ENCODE measurements at places on chromosomes 6 and 20.

DNA sequence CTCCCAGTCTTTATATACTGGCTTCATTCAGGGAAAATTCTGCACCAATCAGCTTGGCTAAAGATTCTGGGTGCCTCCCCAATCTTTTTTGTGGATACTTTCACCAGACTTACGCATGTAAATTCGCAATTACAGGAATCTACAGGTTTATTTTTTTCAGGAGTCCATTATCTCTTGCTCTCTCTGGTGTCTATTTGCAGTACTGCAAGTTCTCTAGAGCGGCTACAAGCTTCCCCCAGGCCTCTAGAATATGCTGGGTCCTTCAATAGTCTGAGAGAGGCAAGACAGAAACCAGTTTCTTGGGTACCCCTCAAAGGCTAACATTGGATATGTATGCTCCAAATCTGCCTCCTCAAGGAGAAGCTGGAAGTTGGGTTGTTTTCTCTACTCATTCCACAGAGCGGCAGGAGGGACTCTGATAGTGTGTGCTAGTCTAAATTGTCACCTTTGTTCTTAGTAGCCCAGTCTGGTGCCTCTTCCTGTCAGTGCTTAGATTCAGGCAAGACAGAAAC is 58.5 kb downstream of the SUN5 start:
- DNase-seq: peak; percentile 7

GRCh38 chr6:39298061-39298460 is 16.2 kb downstream of the KCNK17 start:
- DNase-seq: no peak

GRCh38 chr20:42510686-42511085 is 679.0 kb downstream of the PTPRT start:
- DNase-seq: no peak

- DNase-seq: no peak
Measured at GRCh38 chr6:142015011-142015410, 117.7 kb upstream of the GJE1 start.

DNA sequence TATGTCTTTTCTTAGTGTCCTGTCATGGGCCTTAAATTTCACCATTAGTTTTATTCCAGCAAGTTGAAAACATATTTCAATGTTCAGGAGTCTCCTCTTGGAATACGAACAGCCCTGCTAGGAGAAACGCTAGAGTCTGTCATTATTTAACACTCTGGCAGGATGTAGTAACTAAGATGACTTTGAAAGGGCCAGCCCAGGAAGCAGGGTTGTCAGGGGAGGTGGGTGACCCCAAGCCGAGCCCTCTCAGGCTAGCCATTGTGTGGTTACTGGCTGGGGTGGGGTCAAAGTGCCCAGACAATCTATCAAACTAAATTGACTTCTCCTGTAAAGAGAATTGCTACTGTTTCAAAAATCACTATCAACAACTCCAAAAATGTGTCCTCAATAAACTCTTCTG is 67.8 kb downstream of the LY86 start:
- no peak for DNase-seq

DNA sequence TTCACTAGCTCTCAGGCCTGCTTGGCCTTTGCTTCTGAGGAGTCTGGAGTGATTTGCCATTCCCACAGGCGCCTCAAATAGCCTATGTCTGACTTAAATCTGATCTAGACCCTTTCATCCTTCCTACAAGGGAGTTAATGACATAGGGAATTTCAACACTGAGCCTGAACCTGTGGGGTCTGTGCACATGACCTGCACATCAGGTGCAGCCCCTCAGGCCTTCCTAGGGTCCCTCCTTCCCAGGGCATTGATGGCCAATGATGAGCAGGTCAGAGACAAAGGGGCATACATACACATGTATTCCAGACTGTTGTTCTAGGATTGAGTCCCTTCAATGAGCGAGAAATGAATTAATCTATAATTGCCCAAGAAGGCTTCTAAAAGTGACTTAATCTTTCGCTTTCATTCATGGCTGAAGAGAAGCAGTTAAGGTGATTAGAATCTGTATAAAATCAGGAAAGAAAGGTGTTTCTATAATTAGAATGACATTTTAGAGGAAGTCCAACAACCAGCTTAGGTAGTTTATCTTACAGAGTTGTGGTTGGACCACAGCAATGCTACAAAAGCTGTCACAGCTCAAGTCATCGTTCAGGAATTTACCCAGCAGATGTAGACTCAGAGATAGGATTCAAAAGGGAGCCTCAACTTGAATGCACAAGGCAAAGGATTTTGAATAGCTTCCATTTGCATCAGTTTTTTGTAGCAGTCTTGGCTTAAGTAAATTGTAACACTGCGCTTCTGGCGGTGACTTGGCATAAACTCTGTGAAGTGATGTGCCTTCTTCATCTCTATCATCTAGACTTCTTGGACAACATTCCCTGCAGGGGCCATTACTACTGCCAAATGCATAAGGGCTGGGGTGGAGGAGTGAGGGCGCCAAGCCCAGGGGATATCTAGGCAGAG is 27.0 kb upstream of the TBC1D7 start:
- DNase-seq: no peak

DNA sequence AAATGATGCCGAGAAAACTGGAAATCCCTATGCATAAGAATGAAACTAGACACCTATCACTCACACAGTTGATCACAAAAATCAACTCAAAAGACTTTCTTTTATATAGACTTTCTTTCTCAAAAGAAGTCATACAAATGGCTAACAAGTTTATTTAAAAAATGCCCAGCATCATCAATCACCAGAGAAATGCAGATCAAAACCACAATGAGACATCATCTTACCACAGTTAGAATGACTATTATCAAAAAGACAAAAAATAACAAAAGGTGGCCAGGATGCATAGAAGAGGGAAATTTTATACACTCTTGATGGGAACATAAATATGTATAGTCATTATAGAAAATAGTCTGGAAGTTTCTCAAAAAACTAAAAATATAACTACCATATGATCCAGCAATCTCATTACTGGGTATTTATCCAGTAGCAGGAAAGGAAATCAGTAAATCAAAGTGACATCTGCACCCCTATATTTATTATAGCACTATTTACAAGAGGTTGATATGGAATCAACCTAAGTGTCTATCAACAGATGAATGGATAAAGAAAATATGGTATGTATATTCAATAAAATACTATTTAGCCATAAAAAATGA is 3.4 kb upstream of the RNF217 start:
- no peak for DNase-seq

DNA sequence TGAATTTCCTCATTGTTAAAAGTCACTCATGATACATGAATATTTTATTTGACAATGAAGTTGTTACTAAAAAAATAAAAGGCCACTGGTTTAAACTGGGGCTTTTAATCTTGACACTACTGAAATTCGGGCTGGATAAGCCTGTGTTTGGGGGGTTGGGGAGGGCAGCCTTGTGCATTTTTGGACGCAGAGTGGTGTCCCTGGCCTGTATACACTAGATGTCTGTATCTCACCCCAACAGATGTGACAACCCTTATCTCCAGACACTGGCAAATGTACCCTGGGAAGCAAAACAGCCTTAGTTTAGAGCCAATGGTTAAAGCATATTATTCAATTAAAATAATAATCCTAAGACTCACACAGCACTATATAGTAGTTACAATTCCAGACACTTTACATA is 24.8 kb downstream of the MAN1A1 start:
- no peak for DNase-seq

- DNase-seq: no peak
Measured at GRCh38 chr6:124723671-124724070, 238.6 kb upstream of the RNF217 start.

DNA sequence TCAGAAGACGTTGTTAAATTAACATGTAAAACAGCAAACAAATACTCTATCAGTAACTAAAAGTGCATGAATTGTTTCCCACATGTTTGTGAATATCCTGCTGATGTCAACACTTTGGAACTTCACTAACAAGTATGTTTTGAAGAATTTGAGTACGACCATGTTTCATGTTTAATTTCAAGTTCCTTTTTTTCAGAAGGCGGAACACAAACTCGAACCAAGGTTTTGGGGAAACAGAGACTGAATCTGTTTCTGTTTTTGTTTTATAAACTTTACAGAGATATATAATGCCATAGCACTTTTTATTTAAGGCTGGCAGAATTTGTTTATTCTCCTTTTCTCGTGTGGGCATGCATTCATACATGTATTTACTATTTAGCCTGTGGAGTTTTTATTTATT is 509.3 kb upstream of the CITED2 start:
- no peak for DNase-seq

GRCh38 chr6:143882401-143882930 is 18.2 kb downstream of the ZC2HC1B start:
- DNase-seq: no peak

GRCh38 chr6:133333852-133334251 is 92.7 kb downstream of the EYA4 start:
- no peak for DNase-seq

DNA sequence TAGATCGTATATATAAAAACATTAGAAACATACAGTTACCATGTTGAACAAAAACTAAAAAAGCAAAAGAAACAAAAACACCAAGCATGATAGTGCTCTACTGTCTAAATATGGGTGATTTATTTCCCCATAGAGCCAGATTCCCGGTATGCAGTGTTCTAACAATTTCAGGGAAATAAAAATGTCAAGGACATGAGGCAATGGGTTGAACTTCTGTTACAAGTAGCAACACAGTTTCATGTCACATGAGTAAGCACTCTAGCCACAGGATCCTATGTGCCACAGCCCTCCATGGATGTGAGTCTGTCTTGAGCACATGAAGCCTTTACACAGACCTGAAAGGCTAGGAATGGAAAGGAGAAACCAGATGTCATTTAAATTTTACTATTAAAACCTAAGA is 96.0 kb downstream of the MAP3K5 start:
- DNase-seq: no peak

- DNase-seq: no peak
Measured at GRCh38 chr20:1034415-1034789, 32.3 kb upstream of the RSPO4 start.

DNA sequence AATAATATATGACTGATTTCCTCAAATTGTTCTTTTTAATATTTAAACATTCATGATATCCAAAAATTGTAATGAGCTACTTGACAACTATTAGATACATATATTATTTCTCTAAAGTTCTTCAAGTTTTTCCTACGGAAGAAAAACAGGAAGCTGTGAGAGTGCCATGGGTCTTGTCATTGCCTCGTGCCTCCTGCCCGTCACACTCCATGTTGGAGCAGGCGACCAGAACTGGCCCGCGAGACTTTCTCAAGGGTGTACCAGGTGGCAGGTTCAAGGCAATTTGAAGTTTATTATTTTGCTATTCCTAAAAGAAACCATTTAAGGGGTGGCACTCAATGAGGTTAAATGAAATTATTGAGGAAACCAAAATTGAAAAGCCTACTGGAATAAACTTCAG is 337.2 kb downstream of the HACE1 start:
- no peak for DNase-seq

DNA sequence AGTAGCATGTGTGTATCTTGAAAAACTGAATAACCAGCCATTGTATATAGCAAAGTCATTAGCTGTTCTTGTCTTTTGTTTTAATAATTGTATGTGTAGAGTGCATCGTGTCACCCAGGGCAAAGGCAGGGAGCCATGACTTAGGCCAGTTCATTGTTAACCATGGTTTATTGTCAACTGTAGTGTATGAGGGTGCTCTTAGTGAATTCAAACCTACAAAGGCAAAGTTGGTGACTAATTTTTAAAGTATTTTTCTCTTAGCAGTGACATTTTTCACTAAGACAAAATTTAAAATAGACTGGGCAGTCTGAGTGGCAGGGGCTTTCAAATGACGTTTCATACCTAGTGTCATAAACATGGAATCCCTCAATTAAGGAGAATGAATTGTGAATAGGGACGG is 79.0 kb downstream of the TULP4 start:
- DNase-seq: no peak

GRCh38 chr20:404088-404487 is 4.0 kb upstream of the RBCK1 start:
- DNase-seq: no peak

GRCh38 chr6:30061092-30061857 is at the start of gene POLR1H:
TSS of gene POLR1H (plus strand) at chr6:30061265. CDS start at chr6:30061525, 260 bp downstream.
- DNase-seq: peak; percentile 82

- peak; percentile 6 for DNase-seq
Measured at GRCh38 chr6:143594647-143595046, 83.1 kb upstream of the PHACTR2 start.

DNA sequence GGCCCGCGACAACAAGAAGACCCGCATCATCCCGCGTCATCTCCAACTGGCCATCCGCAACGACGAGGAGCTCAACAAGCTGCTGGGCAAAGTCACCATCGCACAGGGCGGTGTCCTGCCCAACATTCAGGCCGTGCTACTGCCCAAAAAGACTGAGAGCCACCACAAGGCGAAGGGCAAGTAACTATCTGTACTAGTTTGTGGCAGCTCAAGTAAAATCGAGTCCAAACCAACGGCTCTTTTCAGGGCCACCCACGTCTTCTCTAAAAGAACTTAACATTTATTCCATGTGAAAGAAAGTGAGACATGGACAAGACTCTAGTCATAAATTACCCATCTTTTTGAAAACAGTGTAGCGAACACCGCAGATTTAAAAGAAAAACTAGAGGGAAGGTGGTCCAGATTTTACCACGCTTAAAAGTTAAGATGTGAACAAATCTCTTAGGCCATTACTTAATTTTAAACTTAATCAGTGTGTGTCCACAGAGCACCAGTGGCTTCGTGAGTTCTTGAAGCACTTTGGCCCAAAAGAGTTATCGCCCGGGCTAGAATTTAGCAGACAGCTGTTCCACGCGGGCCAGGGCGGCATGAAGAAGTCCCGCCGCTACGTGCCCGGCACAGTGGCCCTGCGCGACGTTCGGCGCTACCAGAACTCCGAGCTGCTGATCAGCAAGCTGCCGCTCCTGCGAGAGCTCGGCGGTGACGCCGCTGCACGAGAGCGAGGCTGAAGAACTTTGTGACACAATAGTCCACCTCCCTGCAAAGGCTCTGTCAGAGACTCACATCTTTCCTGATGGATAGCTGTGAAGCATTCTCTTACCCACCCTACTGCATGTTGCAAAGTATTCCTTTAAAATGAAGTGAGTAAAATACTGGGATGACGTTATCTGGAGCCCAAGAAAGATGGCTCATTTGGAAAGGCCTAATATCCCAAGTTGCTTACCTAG is 113.9 kb upstream of the PRSS16 start:
- peak; percentile 51 for DNase-seq

- no peak for DNase-seq
Measured at GRCh38 chr6:154752022-154752421, 18.8 kb downstream of the SCAF8 start.

DNA sequence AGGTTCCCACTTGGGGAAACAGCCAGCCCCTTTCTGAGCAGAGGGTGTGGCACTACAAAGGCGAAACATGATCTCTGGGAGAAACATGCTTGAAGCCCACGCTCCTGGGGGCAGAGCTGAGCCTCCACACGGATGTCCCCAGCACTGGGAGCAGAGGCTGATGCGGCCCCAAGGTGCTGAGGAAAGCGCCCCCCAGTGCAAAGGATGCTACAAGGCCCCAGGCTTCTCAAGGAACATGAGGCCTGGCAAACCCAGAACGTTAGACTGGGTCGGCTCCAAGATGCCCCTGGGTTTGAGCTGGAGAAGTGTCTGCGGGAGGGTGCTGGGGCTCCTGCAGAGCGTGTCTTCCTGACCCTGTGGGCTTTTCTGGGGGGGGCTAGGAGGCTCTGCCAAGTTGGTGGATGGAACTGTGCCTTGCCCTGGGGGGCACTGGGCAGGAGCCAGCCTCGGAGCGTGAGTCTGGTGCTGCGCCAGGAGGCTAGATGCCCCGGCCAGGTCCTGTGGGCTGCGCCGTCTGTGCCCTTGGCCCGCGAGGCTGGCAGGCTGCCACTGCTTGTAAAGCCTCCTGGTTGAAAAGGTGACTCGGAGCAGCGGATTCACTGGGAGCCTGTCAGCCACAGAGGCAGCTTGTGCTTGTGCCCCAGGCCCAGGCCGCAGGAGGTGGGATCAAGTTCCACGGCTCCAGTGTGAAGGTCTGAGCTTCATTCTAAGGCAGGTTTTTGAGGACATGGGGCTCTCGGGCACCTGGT is 8.1 kb downstream of the SYNJ2 start:
- DNase-seq: no peak

- DNase-seq: no peak
Measured at GRCh38 chr20:59820204-59821041, 113.0 kb downstream of the SYCP2 start.
